ENCODE measurements at places on chromosomes 4 and X. TPM values are rescaled to one million over a fixed set of nuclear protein-coding genes. Genes with fewer than 3 reads are reported as not detected.

Gene EREG
- polyA plus RNA-seq = 6.2 TPM

Gene SPRY1
- polyA plus RNA-seq = 1.2 TPM

Gene ARAP2
- 1.8 TPM for polyA plus RNA-seq

Gene PDE5A
- 1.4 TPM for polyA plus RNA-seq

DNA sequence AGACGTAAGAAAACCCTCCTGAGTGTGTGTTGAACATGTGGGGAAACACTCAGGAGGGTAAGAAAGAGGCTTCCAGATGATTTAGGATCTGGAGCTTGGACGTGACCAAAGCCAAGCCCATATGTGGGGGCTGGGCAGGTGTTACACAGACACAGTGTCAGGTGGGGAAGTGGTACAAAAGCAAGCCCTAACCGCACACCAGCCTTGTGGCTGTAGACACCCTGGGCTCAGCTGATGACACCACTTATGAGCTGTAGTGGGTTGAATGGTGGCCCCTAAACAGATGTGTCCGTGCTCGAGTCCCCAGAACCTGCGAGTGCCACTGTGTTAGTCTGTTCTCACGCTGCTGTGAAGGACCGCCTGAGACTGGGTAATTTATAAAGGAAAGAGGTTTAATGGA, 25.0 kb upstream of the NSG1 start:
- DNase-seq = no peak

GRCh38 chrX:150566734-150567182, 1.7 kb upstream of the MTM1 start:
- no peak for DNase-seq
